ENCODE measurements at places on chromosomes 6 and 20. TPM values are rescaled to one million over a fixed set of nuclear protein-coding genes. Genes with fewer than 3 reads are reported as not detected.

MUC21 gene
- total RNA-seq = not detected

- H3K27ac ChIP-seq = no peak overlapping the region
- H3K36me3 ChIP-seq = no peaks in the 10 kb centered on the region
- H3K4me1 ChIP-seq = peaks cover 6% of the 10 kb centered on the region
- H3K27me3 ChIP-seq = no peaks in the 10 kb centered on the region
- no peak for DNase-seq
- no peak overlapping the region for H3K4me3 ChIP-seq
Measured at GRCh38 chr6:315921-316752, 23.9 kb downstream of the DUSP22 start.

GRCh38 chr6:129565366-129565765 lies 144.6 kb downstream of the ARHGAP18 start:
- no peak overlapping the region for H3K27ac ChIP-seq
- no peaks in the 10 kb centered on the region for H3K4me1 ChIP-seq
- no peaks in the 10 kb centered on the region for H3K36me3 ChIP-seq
- H3K27me3 ChIP-seq = no peaks in the 10 kb centered on the region
- DNase-seq = no peak

GRCh38 chr6:50832912-50833311 lies 14.2 kb downstream of the TFAP2B start:
- no peak overlapping the region for H3K27ac ChIP-seq
- H3K4me1 ChIP-seq = no peaks in the 10 kb centered on the region
- H3K27me3 ChIP-seq = no peaks in the 10 kb centered on the region
- DNase-seq = no peak
- no peaks in the 10 kb centered on the region for H3K36me3 ChIP-seq
- H3K4me3 ChIP-seq = no peak overlapping the region

DNA sequence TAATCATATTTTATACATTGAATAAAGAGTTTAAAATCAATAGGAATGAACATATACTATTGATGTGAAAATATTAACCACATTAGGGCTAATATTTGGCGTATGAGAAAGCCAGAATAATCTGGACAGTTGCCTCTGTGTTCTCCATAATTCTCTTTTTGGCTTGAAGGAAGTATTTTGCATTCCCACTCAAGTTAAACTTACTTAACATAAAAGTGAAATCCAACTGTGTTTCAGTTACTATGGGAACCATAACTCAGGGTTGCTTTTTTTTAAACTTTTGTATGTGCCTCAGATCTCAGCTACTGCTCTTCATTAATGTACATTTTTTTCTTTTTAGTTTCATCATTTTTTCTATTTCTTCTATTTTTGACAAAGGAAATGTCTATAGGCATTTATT lies 479.8 kb downstream of the NKAIN2 start:
- H3K4me1 ChIP-seq = no peaks in the 10 kb centered on the region
- no peaks in the 10 kb centered on the region for H3K27me3 ChIP-seq
- no peak overlapping the region for H3K4me3 ChIP-seq
- no peak for DNase-seq
